ENCODE measurements at places on chromosomes 6 and 20.
A peak's percentile ranks its signal among the peaks of the same experiment; 100 is the strongest.

GRCh38 chr20:48191200-48191599 lies 405.9 kb upstream of the SULF2 start:
- no peak for DNase-seq

DNA sequence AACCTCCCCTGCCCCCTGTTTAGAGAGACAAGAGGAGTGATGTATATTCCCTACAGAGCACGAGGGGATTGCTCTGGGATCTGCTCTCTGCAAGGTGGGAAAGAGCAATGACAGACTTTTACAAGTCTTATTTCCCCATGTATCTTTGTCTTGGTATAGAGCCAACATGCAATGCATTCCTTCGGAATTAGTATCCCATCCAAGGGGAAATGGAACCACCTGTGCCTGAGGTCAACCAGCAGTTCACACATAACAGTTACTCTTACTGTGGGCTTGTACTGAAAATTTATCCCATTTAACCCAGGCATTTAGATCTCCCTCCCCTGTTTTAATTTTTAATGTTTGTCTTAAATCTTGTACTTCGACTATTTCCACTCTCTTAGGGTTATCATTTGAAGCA lies 250.4 kb downstream of the C6orf118 start:
- DNase-seq = no peak

GRCh38 chr6:107330168-107330567 lies 129.2 kb downstream of the PDSS2 start:
- peak; percentile 81 for DNase-seq

GRCh38 chr20:49700411-49701185 lies 13.1 kb downstream of the B4GALT5 start:
- no peak for DNase-seq

- DNase-seq = no peak
Observed at GRCh38 chr20:33280775-33281174, 2.2 kb upstream of the BPIFB1 start.

GRCh38 chr6:43747784-43748183 lies 22.2 kb upstream of the VEGFA start:
- DNase-seq = no peak

DNA sequence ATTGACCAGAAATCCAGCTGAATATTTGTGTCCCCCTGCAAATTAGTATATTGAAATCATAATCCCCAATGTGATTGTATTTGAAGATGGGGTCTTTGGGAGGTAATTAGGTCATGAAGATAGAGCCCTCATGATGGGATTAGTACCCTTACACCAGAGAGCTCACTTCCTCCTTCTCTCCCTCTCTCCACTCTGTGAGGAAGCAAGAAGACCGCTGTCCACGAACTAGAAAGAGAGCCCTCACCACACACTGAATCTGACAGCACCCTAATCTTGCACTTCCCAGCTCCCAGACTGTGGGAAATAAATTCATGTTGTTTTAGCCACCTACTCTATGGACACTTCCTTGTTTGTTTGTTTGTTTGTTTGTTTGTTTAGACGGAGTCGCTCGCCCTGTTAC lies 11.9 kb upstream of the PLAGL1 start:
- no peak for DNase-seq

- no peak for DNase-seq
Observed at GRCh38 chr20:9068233-9068801, 570 bp upstream of the PLCB4 start.

- DNase-seq = no peak
Observed at GRCh38 chr6:13239530-13240455, 88.5 kb downstream of the TBC1D7 start.

GRCh38 chr6:159582736-159583135 lies 110.3 kb downstream of the SOD2 start:
- no peak for DNase-seq

GRCh38 chr20:59190466-59190865 lies 26.8 kb downstream of the ZNF831 start:
- no peak for DNase-seq

DNA sequence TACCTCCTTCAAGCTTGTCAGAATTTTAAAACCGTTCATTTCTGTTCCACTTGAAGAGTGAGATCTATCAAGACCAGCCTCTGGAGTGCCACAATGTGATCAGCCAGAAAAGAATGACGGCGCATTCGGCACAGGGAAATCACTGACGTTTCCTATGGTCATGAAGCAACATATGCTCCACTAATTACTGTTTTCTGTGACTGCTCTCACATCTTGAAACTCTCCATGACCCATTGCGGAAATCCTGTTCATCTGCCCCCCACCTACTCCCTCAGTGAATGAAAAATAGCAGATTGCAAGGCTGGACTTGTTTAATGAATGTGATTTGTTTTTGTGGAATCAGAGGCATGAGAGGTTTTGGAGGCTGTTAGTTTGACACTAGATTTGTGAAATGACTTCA lies 53.2 kb downstream of the SAMD5 start:
- DNase-seq = no peak

DNA sequence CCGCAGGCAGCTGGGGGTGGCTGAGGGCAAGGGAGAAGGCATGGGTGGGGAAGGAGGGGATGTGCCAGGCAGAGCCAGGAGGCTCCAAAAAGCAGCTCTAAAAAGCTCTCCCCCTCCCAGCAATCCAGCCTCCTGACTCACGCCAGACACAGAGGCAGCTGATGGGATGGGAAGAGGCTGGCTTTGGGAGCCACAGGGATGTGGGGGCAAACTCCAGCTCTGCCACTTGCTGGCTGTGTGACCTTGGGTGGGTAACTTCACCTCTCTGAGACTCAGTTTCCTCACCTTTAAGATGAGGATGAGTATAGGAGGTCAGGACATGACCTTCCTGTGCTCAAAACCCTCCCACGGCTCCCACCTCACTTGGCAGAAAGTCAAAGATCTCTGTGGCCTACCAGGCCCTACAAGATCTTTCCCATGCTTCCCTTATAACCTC lies 148.9 kb downstream of the CEBPB start:
- DNase-seq = no peak

- DNase-seq = no peak
Observed at GRCh38 chr6:136160250-136160649, 89.9 kb downstream of the MTFR2 start.

GRCh38 chr6:39984051-39984450 lies 49.8 kb upstream of the MOCS1 start:
- no peak for DNase-seq

DNA sequence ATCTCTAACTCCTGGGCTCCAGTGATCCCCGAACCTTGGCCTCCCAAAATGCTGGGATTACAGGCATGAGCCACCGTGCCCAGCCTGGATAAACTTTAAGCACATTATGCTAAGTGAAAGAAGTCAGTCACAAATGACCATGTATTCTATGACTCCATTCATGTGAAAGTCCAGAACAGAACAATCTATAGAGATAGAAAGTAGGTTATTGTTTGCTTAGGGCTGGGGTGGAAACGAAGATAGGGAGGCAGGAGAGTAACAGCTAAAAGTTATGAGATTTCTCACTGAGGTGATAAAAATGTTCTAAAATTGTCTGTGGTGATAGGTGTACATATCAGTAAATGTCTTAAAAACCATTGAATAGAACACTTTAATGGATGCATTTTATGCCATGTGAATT lies 40.9 kb upstream of the CITED2 start:
- DNase-seq = no peak

DNA sequence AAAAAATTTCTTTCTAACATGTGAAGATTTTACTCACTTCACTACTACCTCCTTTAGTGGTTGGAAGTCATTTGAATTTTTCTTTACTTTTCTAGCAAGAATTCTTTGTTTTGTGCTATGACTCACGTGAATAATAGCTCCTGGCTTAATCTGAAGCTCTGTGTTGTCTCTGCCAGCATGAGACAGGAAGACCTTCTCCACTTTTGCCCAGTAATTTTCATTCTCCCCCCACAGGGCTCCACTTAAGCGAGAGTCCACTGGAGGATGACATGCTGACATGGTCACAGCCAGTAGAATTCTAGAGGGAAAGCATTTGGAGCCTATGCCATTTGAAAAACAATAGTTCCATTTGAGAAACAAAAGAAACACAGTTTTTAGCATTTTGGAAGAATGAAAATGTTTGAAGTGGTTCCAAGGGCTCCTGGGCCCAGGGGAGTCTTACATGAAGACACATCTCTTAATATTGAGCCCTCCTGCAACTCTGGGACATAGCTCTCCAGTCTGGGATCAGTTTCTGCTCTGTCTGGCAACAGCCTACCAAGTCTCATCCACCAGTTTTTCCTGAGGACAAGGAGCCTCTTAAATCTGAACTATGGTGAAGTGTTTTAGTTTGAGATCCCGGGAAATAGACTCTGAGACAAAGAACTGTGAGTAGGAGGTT lies 231.4 kb downstream of the PAX1 start:
- no peak for DNase-seq

- DNase-seq = no peak
Observed at GRCh38 chr6:46011188-46012085, 4.2 kb downstream of the CLIC5 start.

- no peak for DNase-seq
Observed at GRCh38 chr6:167098825-167099225, 24.1 kb upstream of the CCR6 start.

GRCh38 chr6:6742535-6742934 lies 154.0 kb downstream of the LY86 start:
- DNase-seq = no peak

DNA sequence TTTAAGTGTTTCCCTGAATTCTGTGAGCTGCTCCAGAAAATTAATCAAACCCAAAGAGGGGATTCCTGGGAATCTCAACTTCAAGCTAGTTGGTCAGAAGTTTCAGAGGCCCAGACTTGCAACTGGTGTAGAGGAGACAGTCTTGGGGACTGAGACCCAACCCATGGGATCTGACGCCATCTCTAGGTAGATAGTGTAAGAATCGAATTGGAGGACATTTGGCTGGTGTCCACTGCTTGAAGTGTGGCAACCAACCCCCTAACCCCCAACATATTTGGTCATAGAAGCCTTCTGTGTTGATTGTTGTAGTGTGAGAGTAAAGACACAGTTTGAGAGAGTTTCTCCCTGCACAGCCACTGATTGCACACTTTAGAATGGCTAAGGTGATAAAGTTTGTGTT lies 103.5 kb upstream of the CARMIL1 start:
- no peak for DNase-seq

DNA sequence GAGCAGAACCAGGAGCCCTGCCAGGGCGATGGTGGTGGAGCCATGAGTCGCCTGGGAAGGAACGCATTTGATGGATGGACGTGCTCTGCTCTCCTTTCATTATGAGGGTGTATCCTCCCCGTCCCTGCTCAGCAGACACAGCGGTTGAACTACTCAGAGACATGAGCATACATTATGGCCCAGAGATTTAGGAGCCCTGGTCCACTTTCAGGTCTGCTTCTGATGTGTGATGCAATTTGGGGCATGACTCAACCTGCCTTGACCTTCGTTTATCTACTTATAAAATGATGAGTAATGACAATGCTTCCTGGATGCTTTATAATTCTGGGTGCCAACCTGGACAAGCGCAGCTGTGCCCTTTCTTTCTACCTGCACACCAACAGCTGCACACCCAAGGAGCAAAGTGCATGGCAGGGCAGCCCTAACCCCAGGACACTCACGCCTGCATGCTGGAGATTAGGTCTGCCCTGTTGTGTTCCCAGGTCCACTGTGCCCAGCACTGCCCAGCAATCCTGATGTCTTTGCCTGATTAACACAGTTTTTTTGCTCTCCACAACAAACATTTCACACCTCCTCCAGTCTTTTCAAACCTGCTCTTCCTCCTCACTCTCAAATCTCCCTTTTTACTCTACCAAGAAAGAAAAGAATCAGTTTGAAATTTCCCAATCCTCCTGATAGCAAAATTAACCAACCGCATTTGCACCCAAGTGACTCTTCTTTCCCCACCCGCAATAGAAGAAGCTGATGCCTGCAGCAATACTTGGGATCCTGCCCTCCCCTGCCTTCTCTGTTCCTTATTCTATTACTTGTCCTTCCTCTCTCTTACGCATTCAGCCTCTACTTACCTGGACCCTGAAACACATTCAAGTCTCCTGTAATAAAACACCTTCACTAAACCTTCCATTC lies 81.2 kb downstream of the EZR start:
- DNase-seq = no peak

- DNase-seq = peak; percentile 14
Observed at GRCh38 chr6:120826253-120826652, 508.0 kb downstream of the TBC1D32 start.

GRCh38 chr6:79427721-79428120 lies 109.5 kb downstream of the LCA5 start:
- DNase-seq = no peak

- DNase-seq = no peak
Observed at GRCh38 chr6:111721753-111722154, 116.1 kb upstream of the TRAF3IP2 start.

DNA sequence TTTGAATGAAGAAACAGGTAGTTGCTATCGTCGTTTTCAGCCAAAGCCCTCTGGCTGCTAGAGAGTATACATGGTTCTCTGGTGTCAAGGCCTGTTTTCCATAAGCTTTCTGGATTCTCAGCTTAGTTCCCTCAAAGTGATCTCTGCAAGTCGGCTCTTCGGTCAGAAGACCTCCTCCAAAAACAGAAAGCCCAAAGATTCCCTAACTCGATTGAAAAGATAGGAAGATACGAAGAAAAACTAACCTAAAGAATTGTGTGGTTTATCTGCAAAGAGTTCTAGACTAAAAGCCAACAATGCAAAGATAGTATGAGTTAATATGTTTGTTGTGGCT lies 545 bp upstream of the ASCC3 start:
- DNase-seq = no peak

GRCh38 chr6:169212436-169212835 lies 41.2 kb downstream of the THBS2 start:
- peak; percentile 7 for DNase-seq

DNA sequence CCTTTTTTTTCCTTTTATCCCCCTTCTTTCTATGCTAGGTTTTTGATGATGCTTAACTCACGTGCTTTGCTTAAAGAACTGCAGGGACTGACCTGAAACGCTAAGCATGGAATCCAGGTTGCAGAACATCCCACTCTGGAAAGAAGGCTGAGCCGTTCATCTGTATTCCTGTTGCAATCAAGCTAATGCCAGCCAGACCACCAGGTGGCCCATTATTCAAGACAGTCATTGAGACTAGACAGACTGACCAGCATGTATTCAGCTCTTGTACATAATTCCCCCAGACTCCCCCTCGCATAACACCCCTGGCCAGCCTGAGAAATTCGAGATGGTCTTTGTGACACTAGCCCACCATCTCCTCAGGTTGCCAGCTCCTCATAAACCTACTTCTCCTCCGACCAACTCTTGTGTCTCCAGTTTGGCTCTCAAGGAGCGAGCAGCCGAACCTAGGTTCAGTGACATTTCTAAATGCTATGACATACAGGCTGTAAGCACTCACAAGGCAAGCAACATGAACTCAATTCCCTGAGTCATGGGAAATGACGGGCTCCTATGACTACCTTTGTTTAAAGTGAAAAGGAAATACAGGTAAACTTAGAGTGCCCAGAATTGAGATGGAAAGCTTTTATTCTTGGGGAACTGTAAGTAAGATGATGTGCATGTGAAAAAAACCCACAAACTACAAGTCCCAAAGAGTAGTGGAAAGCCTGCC lies 309.3 kb upstream of the CDYL start:
- no peak for DNase-seq

Data from LNCaP clone FGC (cell line).